Activated effector memory CD4-positive, alpha-beta T cell treated with Interleukin-2 at 50 U/mL for 16 hours (primary cell): ENCODE measurements at places on chromosomes 4 and X.

DNA sequence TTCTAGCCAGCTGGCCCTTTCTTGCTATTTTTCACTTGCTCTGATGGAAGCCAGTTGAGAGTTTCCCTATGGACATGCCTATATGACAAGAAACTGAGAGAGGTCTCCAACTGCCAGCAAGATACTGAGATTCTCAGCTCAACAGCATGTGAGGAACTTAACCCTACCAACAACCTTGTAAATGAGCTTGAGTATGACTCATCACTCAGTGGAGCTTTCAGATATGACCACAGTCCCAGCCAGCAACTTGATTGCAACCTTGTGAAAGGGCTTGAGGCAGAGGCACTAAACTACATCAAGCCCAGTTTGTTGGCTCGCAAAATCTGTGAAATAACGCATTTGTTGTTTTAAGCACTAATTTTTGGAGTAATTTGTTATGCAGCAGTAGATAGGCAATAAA is 175.8 kb downstream of the COMMD8 start:
- DNase-seq: no peak

DNA sequence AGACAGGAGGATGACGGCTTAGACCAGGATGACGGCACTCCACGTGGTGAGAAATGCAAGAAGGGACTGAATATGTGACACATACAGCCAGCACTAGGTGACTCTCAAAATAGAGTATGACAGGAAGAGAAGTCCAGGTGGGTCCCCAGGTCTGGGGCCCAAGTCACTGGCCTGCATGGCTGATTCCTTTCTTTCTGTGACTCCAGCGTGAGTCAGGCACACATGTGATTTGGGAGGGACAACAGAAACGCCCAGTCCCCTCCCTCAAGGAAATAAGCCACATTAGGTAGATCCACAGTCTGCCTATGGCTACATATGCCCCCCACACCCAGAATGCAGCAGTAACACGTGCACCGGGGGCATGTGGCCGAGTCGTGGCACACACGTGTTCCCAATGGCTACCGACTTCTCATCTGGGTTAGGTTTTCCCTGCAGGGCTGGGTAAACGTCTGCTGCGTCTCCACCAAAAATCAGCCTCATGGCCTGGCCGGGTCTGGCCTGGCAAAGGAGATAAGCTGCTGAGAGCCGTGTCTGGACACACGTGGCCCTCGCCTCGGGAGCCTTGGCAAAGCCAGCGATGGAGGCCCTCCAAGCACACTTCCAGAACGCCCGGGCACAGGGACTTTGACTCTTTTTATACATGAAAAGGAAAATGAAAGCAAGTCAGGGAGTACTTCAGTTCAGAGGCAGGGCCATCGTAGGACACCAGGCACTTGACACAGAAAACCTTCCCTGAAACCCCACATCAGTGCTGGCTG is 19.3 kb downstream of the SEL1L3 start:
- no peak for DNase-seq

GRCh38 chrX:124592744-124593143 is 246.4 kb downstream of the SH2D1A start:
- no peak for DNase-seq

GRCh38 chrX:24242649-24243175 is 71.2 kb downstream of the SUPT20HL2 start:
- DNase-seq: no peak

GRCh38 chr4:184934961-184935360 is 83.3 kb upstream of the HELT start:
- no peak for DNase-seq

DNA sequence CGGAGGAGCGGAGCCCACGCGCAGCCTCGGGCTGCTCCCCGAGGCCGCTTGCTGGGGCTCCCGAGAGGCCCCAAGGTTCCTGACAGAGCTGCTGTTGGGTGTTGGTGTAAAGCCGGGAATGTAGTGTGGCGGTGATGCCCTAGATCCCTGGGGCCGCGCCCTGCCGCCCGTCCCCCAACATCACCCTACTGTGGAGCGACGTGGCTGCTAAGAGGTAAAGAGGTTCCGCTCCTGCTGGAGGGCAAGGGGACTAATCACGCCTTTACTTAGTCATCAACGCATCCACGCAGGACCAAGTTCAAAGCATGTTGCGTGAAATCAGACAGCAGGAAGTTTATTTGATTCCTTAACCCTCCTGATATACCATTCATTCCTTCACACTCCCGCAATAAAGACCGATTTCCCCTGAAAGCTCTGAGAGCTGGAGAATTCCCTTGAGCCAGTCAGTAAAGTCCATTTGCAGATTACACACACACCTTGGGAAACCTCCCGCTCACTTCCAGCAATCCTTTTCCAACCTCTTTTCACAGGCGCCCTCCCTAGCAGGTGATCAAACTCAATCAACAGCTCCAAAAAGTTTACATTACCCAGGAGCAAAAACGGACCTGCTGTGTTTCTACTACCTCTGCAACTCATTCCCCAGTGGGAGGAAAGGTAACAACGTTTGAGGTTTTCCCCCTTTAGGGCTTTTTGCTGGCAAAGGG is 579 bp upstream of the GABRA2 start:
- no peak for DNase-seq

- DNase-seq: no peak
These were observed 3.8 kb downstream of the SAP30 start for GRCh38 chr4:173374588-173374987.

DNA sequence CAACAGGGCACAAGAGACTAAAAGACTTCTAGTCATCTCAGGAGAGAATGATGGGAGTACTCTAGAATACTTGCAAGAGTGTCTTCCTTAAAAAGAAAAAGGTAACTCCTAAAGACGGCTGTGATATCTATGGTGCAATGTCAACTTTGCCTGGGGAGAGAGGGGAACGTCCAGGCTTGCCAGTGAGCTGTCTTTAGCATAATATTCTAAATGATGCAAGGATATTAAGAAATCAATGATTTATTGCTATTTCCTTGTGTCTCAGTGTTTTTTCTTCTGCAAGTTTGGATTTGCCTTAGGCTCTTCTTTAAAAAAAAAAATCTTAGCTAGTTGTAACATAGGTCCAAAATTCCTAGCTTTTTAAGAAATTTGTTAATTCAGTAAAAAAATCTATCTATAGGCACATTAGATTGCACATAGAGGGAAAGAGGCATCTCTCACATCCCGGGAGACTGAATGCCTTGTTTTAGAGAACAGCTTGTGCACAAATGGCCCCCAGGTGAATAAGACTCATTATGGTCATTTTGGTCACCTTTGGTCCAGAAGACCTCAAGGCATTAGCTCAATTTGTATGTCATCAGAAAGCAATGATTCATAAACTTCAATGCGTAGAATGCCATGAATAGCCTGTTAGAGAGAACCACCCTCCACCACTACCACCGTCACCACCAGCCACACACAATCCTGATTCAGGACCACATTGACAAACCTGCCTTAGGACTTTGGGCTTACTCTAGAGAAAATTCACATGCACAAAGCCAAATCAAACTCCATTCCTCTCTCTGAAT is 104.1 kb downstream of the PALLD start:
- no peak for DNase-seq

- no peak for DNase-seq
These were observed 60.6 kb upstream of the SLC39A8 start for GRCh38 chr4:102405821-102406401.

- DNase-seq: no peak
These were observed 278.1 kb upstream of the TET2 start for GRCh38 chr4:104868533-104868932.

GRCh38 chrX:3638280-3638873 is 75.1 kb downstream of the PRKX start:
- no peak for DNase-seq

- DNase-seq: no peak
These were observed 12.4 kb upstream of the VEGFC start for GRCh38 chr4:176805155-176805554.

DNA sequence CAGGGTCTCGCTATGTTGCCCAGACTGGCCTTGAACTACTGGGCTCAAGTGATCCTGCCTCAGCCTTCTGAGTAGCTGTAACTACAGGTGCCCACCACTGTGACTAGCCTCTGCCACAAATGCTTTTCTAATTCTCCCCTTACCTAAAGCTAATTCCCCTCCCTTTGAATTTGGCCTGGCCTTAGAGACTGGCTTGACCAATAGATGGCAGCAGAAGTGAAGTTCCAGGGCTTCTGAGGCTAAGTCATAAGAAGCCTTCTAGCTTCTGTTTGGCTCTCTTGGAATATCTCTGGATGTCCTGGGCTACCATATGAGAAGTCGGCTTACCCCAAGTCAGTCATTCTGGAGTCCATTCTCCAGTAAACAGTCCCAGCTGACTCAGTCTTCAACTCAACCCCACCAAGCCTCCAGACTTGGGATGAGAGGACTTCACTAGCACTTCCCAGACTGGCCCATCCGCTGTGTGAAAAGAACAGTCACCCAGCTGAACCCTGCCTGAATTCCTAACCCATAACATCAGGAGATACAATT is 61.0 kb downstream of the HPRT1 start:
- DNase-seq: no peak

DNA sequence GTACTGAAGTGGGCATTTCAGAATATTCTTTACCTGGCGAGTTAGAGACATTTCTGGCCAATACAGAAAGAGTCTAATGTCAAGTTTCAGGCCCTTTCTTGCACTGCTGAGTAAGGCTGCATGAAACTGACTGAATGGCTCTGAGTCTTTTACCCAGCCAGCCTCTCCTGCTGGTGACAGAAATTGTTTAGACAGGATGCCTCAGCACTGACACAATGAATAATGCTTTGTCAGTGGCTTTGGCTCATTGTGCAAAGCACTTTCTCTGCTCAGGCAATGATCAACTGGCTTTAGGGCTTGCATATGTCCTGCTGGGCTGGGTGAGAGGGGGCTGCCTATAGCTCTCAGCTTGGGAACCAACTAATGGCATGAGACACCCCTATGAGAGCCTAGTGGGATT is 45.5 kb downstream of the CLNK start:
- DNase-seq: no peak
